GM12878 (cell line): ENCODE measurements at places on chromosomes 4 and X.

GRCh38 chr4:100162027-100162685 is 28.1 kb downstream of the DDIT4L start:
- peak; percentile 28 for DNase-seq

GRCh38 chrX:37716602-37717001 is 31.0 kb downstream of the XK start:
- no peak for DNase-seq

GRCh38 chrX:147749308-147749707 is 162.4 kb upstream of the FMR1 start:
- DNase-seq: no peak

- DNase-seq: no peak
These were observed 300.0 kb downstream of the ANK2 start for GRCh38 chr4:113349430-113349829.

DNA sequence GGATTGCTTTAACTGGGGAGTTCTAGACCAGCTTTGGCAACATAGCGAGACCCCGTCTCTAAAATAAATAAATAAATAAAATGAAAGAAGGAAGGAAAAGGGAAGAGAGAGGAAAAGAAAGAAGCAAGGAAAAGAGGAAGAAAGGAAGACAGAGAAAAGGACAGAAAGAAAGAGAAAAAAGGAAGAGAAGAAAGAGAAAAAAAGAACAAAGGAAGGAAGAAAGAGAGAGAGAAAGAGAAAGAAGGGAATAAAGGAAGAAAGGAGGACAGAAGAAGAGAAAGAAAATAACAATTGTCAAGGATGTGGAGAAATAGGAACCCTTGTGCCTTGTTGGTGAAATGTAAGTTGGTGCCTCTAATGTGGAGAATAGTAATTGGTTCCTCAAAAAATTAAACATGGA is 74.6 kb downstream of the ANAPC4 start:
- no peak for DNase-seq

DNA sequence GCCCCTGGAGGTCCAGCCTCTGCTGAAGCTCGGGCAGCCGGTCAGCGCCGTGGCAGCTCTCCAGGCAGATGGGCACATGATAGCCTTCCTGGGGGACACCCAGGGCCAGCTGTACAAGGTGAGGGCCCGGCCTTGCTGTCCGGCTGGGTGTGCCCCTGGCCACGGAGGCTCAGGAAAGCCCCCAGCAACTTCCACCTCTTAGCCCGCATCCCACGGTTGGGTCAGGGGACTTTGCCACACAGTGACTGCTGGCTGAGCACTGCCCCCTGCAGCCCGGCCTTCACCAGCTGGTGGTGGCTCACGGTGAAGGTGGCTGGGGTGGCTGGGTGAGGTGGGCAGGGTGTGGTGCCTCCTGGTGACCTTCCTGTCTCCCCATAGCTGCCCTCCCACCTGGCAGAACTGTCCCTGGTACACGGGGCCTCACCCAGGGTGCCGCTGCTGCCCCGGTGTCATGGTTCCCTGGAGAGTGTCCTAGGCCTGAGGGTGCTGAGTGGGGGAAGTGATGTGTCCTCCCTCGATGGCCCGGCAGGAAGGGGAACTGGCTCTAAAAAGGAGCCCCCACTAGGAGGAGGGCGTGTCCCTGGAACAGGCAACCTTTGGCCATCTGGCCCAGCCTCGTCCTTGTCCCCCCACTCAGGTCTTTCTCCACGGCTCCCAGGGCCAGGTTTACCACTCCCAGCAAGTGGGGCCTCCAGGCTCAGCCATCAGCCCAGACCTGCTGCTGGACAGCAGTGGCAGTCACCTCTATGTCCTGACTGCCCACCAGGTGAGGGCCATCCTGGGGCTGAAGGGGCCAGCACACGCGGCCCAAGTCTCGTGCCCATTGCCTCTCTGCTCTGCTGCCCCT is 4.5 kb downstream of the PLXNB3 start:
- no peak for DNase-seq

GRCh38 chrX:18075603-18076002 is 145.1 kb downstream of the BEND2 start:
- no peak for DNase-seq

- DNase-seq: no peak
These were observed 70.7 kb downstream of the ATG4A start for GRCh38 chrX:108162265-108162664.

- DNase-seq: peak; percentile 53
These were observed 123.3 kb upstream of the TBL1X start for GRCh38 chrX:9341291-9342201.

- peak; percentile 44 for DNase-seq
These were observed 74.7 kb downstream of the PAQR3 start for GRCh38 chr4:78864405-78865024.

GRCh38 chr4:7956270-7956808 is 16.7 kb upstream of the AFAP1 start:
- no peak for DNase-seq

GRCh38 chr4:87053802-87054767 is 119.3 kb downstream of the AFF1 start:
- DNase-seq: no peak

- DNase-seq: no peak
These were observed 75.0 kb upstream of the CCDC160 start for GRCh38 chrX:134162032-134162431.

DNA sequence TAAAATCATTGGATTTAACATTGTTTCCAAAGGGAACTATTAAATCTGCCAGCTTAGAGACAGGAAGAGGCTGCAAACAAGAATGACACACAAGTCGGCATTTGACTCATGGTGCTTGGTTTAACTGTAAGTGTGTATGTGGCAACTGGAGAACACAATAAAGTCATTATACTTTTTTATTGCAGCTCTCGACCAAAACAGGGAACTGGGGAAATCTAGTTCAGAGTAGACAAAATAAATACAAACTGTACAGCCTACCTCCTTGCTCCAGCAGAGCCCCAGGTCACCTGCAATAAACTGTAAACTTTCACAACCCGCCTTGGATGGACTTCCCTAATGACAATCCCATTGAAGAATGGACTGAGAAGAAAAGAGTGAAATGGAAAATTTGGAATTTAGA is 24.0 kb downstream of the NPY5R start:
- DNase-seq: no peak

- DNase-seq: no peak
These were observed 41.2 kb upstream of the DUSP21 start for GRCh38 chrX:44802613-44803012.

- no peak for DNase-seq
These were observed 54.7 kb downstream of the MFAP3L start for GRCh38 chr4:169971456-169972015.

DNA sequence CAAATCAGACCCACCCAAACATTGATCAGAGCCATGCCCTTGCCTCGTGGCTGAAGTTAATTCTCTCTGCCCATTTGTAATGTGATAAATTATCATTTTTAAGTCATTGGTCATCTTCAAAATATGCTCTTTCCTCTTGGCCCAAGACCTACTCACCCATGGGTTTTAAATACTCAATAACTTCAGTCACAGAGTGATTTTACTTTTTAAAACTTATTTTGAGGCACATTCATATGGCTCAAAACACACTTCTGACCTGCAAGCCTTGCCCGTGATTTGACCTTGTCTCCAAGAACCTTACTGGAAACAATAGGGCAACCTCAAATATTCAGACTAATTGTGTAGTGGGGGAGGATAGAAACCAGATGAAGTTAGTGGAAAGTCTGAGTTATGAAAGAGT is 176.2 kb upstream of the LNX1 start:
- no peak for DNase-seq

- no peak for DNase-seq
These were observed at the start of gene SCD5 for GRCh38 chr4:82798168-82799005. SCD5 (minus strand) TSS chr4:82798796; CDS start chr4:82798537, 259 bp downstream.

DNA sequence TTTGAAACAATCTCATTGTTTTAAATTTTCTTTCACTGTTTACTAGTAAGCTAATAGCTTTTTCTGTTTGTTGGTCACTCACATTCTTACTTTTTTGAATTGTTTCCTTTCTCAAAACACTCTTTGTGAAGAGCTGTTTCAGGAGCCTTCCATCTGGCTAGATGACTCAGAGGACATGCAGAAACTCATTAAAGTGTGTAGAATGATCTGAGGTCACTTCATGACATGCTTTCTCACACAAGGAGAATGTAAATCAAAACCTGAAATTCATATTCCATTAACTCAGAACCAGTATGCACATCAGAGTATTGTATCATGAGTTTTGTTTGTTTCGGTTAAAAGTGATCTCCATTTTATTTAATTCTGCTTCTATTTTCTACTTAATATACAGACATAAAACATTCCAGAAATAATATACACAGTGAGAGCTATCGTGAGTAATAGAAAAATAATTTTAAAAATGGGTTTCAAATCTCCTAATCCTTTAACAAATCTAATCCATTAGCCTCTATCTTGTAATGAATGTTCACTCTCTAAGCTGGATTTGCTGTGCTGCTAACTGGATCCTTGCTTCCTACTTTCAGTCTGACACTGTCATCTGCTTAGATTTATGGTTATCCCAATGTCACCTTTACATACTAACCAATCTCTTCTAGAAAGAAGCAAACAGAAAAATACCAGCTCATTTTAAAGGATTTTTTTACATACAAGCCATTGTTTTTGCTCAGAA is 449.6 kb downstream of the FSTL5 start:
- no peak for DNase-seq

- no peak for DNase-seq
These were observed 16.3 kb upstream of the ZNF41 start for GRCh38 chrX:47499293-47499692.

GRCh38 chr4:187294861-187295260 is 571.2 kb upstream of the FAT1 start:
- no peak for DNase-seq

- no peak for DNase-seq
These were observed 86.0 kb upstream of the NPFFR2 start for GRCh38 chr4:71945791-71946190.
